NCI-H1048 (cell line): ENCODE measurements at places on chromosomes 2 and 18.

DNA sequence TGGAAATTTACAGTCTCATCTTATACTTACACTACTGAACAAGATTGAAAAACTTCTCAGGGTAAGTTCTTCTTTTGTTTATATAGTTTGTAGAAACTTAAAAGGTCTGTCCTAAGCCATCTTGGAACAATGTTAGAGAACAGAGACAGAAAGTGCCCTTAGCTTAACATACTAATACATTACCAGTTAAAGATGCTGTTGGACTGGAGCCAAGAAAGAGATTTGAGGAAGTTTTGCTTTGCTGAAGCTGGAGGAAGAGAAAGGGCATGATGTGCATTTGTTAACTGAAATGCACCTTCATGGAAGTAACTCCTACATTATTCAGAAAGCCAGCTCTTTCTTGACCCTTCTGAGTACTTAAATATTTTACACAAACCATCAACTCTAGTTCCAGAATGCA is 66.5 kb upstream of the TNFRSF11A start:
- no peak for DNase-seq

DNA sequence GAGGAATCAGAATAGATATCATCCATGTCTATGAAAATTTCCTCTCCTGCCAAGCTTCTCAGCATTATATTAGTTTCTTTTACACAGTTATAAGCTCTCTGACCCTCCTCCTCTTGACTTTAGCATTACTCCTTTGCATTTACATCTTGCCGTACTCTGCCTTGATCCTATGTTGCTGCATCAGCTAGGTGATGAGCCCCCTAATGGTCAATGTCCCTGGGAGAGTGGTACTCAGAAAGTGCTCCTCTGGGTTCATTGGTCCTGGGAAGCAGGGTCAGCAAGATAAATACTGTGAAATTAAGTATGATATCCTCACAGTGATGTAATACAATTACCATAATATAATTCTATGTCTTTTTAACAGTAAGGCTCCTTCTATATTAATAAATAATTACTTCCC is 74.1 kb downstream of the PKP4 start:
- no peak for DNase-seq

- DNase-seq: no peak
Measured at GRCh38 chr2:42096869-42097591, 49.2 kb downstream of the PKDCC start.

- no peak for DNase-seq
Measured at GRCh38 chr2:230423851-230424458, 8.0 kb downstream of the SP100 start.

DNA sequence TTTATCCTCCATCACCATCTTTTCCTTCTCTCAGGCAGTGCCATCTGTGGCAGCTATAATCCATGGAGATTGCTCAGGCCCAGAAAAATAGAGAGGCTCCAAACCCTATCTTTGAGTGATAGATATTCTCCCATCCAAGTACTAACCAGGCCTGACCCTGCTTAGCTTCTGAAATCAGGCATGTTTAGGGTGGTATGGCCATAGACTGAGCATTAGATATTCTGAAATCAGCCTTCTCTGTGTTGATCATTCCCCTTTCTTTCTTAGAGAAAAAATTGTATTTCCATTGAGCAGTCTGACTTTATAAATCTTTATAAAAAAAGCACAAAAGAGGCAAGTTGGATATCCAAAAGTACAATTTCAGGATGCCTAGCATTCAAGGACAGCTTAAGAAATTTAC is 131.5 kb upstream of the ACVR2A start:
- no peak for DNase-seq

- no peak for DNase-seq
Measured at GRCh38 chr2:240780023-240780700, 39.9 kb downstream of the KIF1A start.

DNA sequence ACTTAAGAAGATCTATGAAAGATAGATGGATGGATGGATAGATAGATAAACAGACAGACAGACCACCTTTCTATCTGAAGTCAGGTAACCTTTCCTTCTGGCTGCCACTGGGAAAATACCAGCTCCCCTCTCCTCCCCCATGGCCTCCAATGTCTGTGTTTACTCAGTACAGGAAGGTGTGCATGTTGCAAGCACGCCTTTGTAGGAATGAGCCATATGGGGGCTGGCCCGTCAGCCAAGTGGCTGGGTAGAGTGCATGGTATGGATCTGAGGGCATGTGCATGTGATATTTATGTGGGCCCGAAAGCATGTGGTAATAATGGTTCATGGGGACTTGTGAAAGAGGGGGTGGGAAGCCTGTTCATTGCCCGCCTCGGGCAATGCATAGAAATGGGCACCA is 109.2 kb upstream of the FZD7 start:
- DNase-seq: no peak

- no peak for DNase-seq
Measured at GRCh38 chr2:97848306-97848705, 134.9 kb downstream of the ZAP70 start.
